Stimulated activated CD8-positive, alpha-beta memory T cell treated with anti-CD3 and anti-CD28 coated beads, Interleukin-4, amount 100 ng/mL, for 4 hours (primary cell): ENCODE measurements at places on chromosomes 5 and 9.

DNA sequence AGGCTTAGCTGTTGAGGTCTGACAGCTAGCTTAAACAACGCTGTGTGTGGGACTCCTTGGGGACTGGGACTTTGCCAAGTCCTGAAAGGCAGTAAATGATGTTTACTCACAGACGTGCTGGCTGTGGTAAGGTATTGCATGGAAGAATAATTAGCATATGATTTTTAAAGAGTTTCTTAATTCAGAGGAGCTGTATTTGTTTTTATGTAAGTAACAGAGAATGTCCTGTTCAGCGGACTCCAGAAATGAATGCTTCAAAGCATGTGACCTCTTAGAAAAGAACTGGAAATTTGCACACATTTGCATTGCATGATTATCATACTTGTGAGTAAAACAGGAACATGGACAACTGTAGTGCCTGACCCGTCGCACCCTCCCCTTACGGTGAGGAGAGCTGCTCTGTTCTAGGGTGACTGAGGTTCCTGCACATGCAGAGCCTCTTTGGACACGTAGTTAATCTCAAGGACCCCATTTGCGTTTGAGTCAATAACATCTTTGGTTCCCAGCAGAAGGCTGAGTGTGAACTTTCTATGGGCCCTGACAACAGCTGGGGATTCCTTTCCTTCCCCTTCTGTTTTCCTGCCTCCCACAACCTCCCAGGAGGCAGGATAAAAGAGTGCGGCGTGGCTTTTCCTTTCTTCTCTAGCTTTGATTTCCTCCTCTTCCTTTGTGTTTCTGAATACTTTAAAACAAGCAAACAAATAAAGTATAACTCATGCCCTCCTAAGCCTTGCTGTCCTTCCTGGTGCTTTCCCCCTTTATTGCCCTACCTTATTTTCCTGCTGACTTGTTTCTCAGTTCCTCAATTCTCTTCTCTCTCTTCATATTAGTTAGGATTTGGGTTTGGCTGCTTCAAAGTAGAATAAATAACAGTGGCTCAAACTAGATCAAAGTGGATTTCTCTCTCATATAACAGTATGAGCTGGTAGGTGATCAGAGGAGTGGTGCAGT lies 157.2 kb upstream of the CD180 start:
- no peak for DNase-seq

DNA sequence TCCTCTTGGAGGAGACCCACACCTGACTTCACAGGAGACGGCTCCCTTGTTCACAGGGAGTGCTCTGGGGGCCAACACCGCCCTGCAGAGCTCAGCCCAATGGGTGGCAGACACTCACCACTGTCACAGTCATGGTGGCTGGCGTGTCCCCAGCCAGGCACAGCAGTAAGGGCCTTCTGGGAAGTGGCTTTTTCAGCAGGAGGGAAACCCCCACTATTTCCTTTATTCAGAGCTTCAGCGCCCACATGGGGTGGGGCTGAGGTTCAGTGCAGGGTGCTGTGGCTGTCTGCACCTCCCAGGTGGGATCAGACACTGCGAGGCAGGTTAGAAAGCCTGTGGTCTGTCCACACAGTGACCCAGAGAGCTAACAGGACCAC lies 3.6 kb upstream of the SNAPC4 start:
- peak; percentile 46 for DNase-seq

DNA sequence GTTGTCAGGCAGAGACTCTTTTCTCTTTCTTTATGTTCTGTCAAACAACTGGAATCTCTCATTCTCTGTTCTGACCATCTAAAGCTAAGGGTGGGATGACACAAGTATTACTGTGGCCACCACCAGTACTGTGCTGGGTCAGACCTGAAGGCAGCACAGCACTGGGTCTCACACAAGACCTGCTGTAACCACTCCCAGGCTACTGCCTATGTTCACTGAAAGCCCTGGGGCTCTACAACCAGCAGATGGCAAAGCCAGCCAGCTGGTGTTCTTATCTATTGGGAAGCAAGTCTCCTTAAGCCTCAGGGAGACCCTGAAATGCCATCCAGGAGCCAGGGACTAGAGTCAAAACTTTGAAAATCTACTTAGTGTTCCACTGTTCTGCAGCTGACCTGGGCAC lies 189.5 kb downstream of the SLCO4C1 start:
- DNase-seq: no peak

GRCh38 chr5:143313298-143313852 lies 90.1 kb downstream of the NR3C1 start:
- no peak for DNase-seq

GRCh38 chr9:109141375-109141774 lies 21.6 kb upstream of the TMEM245 start:
- DNase-seq: no peak

DNA sequence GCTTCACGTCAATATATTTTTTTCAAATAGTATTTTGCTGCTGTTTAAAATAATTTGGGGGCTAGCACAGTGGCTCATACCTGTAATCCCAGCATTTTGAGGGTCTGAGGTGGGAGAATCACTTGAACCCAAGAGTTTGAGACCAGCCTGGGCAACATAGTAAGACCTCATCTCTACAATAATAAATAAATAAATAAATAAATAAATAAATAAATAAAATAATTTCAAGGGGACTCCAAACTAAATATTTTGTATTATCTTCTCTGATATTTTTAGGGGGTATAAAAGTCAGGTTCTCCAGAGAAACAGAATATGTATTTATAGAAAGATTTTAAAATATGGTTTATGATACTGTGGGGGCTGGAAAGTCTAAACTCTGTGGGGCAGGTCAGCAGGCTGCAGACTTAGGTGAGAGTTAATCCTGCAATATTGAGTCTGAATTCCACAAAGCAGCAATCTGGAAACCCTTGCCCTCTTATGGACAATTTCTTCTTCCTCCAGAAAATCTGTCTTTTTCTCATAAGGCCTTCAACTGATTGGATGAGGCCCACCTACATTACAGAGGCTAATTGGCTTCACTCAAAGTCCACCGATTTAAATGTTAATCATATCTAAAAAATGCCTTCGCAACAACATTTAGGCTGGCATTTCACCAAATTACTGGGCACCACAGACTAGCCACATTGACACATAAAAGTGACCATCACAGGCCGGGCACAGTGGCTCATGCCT lies 53.5 kb downstream of the DRD1 start:
- no peak for DNase-seq

GRCh38 chr9:78295731-78296130 lies 1.2 kb upstream of the PSAT1 start:
- no peak for DNase-seq

GRCh38 chr5:160458806-160459800 lies 37.4 kb downstream of the PTTG1 start:
- DNase-seq: no peak

DNA sequence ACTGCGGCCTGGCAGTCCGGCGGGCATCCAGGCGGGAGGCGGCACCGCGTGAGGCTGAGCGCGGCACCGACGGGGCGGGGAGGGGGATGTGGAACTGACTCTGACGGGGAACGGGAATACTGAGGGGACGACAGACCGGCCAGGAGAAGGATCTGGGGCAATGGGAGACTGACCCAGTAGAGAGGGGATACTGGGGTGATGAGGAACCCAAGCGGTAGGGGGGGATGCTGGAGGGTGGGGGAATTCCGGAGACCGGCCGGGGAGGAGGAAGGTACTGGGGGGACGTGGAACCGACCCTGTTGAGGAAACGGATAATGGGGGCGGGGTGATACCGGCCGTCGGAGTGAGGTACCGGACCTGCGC lies 423 bp downstream of the IPPK start:
- peak; percentile 15 for DNase-seq

- DNase-seq: no peak
Measured at GRCh38 chr5:168477060-168477459, 9.2 kb upstream of the RARS1 start.

DNA sequence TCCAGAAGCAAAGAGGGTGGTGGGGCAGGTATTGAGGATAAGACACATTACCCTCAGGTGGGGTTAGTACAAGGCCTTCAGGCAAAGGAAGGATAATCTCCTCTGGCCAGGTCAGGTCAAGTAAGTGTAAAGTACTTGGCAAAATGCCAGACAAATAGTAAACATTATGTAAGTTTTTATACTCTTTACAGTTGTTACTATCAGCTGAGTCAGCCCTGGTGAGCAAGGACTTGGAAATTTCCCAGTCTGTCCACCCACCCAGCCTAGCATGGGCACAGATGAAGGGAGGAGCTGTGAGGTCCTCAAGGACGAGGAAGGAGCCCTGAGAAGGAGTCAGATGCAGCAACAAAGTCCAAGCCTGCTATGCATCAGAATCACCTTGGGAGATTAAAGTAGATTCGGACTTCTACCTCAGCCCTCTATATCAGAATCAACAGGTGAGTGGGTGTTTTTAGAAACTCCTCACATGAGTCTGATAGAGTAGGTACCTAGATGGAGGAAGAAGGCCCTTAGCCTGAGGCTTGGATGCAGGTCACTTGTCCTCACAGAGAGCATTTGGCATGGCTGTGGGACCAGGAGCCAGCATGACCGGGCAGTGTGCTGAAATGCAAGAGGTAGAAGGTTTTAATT lies 50.2 kb upstream of the BARX1 start:
- no peak for DNase-seq

- no peak for DNase-seq
Measured at GRCh38 chr5:53927668-53928247, 367.3 kb downstream of the NDUFS4 start.

DNA sequence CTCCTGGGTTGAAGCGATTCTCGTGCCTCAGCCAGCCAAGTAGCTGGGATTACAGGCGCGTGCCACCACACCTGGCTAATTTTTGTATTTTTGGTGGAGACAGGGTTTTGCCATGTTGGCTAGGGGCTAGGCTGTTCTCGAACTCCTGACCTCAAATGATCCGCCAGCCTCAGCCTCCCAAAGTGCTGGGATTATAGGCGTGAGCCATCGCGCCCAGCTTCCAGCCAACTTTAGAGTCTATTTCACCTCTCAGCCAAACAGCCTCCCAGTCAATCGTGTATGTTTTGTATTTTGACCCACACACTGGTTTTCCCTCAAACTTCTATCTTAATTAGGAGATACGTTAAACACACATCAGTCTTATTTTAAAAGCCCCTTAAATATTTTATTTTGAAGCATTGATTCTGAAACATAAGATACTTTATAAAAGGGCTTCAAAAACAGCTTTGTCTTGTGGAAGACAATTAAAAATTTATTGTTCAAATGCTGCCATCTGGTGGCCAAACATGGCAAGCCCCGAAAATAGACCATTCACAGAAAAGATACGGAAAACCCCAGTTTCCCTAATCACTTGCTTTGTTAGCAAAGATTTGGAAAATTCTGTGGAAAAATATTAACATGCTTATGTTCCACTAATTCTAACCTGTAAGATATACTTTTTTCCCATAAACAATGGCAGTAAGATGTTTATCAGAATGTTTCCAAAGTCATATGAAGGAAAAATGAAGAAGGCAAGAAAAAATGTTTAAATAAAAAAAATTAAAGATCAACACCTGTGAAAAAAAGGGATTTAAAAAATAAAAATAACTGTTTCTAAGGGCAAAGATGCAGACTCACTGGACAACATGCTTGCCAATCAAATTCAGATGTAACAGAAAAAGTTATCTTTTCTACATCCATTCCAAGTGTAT lies 33.1 kb downstream of the APTX start:
- DNase-seq: peak; percentile 55

DNA sequence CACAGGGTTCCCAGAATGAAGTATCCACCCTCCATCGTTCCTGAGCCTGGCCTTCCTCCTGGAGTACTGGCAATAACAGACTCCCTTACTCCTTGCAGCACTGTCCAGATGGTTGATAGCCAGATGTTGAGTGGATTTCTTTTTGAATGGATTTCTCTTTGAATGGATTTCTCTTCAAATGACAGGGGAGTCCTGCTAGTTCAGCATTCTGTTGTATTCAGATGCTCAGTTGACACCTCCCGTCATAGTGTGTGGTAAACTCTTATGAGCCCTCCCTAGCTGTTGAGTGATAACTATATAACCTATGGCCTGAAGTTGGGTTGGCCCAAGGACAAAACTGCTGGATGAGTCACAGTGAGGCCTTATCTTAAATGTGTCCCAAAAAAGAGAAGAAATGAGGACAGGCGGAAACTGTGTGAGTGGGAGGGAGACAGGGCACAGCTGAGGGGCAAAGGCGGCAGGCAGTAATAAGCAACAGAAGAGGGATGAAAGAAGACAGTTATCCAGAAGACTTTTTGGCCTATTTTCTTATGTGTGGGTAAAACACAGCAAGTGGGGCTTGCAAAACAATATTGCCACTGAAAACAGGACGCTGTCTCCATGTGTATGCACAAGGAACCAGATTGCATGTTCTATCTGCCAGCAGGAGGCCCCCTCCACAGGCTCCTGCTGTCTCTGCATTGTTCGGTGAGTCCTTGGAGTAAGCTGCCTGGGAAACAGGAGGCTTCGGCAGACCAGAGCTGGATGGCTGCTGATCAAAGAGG lies 209.5 kb upstream of the S1PR3 start:
- DNase-seq: no peak

DNA sequence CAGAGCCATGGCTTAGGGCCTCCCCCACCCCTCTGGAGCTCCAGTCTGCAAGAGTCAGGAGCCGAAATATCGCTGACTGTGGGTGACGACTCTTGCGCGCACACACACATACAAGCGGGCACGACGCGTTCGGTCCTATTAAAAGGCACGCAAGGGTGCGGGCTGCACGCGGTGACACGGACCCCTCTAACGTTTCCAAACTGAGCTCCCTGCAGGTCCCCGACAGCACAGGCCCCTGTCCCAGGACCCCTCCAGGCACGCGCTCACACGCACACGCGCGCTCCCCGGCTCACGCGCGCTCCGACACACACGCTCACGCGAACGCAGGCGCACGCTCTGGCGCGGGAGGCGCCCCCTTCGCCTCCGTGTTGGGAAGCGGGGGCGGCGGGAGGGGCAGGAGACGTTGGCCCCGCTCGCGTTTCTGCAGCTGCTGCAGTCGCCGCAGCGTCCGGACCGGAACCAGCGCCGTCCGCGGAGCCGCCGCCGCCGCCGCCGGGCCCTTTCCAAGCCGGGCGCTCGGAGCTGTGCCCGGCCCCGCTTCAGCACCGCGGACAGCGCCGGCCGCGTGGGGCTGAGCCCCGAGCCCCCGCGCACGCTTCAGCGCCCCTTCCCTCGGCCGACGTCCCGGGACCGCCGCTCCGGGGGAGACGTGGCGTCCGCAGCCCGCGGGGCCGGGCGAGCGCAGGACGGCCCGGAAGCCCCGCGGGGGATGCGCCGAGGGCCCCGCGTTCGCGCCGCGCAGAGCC lies at the start of gene GRIN1:
TSS of gene GRIN1 (plus strand) at position 433 of the 746 bp plus-strand sequence. CDS start 333 bp downstream, outside the sequence.
- no peak for DNase-seq

GRCh38 chr5:100634937-100635534 lies 99.9 kb downstream of the FAM174A start:
- no peak for DNase-seq

GRCh38 chr5:85921590-85921989 lies 696.2 kb upstream of the COX7C start:
- DNase-seq: no peak

GRCh38 chr5:122545986-122546385 lies 228.9 kb upstream of the SNX2 start:
- no peak for DNase-seq

- no peak for DNase-seq
Measured at GRCh38 chr5:176846335-176847140, 36.2 kb downstream of the UNC5A start.

GRCh38 chr9:137757139-137757538 lies 120.4 kb upstream of the CACNA1B start:
- no peak for DNase-seq

DNA sequence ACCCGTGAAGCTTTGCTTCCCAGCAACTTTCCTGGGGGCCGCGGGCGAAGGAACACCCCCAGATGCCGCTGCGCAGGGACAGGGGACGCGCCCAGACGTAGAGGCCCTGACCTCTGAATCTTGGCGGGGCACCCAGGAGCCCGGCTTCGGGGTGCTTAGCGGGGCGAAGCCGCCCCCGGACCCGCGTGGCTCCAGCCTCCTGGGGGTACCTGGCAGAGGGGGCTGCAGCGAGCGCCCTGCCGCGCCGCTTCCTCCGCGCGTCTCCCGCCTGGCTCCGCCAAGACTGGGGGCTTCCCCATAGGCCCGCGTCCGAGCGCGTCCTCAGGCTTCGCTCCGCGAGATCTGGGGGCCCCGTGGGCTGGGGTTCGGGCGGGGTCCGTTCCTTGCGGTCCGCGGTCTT lies 23.0 kb upstream of the ZNF782 start:
- no peak for DNase-seq
